ENCODE measurements at places on chromosomes 2 and 18. TPM values are rescaled to one million over a fixed set of nuclear protein-coding genes. Genes with fewer than 3 reads are reported as not detected.

DNA sequence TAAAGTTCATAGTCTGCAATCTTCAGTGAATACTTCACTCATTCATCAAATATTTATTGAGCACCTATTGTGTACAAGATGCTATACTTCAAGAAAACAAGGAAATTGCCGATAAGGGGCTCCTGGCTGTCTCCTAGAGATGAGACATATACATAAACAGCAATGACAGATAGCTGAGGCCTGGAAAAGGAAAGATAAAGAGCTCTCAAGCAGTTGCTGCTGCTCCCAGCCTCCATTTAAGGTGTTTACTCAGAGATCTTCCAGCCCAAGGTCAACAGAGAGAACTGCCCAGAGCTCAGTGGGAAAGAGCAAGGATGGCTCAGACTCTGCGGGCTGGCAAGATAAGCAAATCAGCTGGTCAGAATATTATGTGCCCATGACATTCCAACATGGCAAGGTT, 3.3 kb upstream of the SLC14A2 start:
- DNase-seq: no peak

DNA sequence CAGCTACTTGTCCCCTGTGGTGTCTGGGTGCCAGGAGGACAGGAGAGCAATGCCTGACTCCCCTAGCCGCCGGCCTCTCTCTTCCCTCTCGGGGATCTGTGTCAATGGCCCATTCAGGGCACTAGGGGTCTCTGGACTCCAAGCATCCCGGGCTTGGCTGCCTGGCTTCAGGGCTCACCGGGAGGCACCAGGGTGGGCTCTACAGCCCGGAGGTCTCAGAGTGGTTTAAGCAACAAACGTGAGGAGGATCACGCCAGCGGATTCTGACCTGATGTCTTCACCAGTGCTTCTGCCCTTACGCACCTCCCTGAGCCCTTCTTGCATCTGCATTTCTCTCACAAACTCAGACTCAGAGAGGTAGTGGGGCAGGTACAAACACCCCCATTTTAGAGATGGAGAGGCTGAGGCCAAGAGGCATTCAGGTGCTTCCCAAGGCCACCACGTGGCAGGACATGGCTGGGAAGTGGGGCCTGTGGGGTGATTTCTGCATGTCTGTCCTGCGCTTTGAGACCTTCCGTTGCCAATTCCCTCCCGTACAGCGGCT, 243.0 kb downstream of the CELF4 start:
- peak; percentile 24 for DNase-seq

DNA sequence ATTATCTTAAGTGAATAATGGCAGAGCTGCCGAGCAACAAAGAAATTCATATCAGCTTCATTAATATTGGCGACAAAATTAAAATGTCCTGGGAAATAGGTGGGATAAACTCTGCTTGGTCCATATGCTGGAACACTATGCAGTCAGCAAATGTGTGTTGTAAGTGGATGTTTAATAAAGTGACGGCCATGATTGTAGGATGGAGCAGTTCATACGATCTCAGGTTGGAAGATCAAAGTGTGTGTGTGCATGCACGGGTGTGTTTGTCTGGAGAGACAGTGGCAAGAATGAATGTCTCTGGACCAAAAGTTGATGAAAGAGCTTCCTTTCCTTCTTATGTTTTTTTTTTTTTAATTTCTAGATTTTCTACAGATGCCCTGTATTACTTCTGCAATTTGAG, 14.8 kb downstream of the TWIST2 start:
- no peak for DNase-seq

The GIGYF2 gene
- total RNA-seq: 45.0 TPM

- DNase-seq: peak; percentile 13
Observed at GRCh38 chr18:76875390-76876325, 53.3 kb downstream of the ZNF236 start.

- no peak for DNase-seq
Observed at GRCh38 chr2:40034801-40035200, 255.7 kb upstream of the THUMPD2 start.

The ERICH2 gene
- total RNA-seq: 0.53 TPM

- DNase-seq: peak; percentile 65
Observed at GRCh38 chr2:180980106-180980942, at the start of gene UBE2E3. TSS of gene UBE2E3 (plus strand) at chr2:180980605. CDS start at chr2:180982043, 1,438 bp downstream.

- no peak for DNase-seq
Observed at GRCh38 chr2:187446711-187447110, 1.3 kb downstream of the CALCRL start.

The ACVR1 gene
- total RNA-seq: 15.1 TPM

DNA sequence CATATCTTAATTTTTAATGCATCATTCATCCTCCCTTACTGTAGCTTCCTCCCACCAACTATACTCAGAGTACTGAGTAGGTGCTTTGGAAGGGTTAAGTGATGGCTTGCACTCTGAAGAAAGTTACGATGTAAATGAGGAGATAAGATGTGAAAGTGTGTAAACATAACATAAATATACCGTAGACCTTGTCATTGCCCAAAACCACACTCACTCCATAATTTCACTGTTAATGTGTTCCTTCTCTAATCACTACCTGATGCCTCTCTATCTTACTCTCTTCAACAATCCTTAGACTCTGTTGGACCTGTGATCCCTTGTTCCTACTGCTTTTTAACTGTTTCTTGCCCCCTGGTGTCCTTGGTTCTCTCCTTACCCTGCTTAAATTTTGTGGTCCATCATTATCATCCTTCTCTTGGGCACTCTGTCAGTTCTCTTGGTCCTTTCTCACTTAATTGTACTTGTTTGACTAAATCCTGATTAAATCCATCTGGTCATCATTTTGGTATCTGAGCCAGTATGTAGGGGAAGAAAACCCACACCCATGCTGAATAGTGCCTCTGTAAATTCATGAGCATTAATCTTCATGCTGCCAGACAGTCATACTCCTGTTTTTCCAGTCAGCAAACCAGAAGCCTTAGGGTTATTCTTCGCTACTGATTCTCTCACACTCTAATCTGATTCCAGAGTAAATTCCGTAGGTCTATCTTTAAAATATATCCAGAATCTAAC, 45.0 kb downstream of the PMS1 start:
- no peak for DNase-seq

- no peak for DNase-seq
Observed at GRCh38 chr2:240431661-240432424, 3.6 kb upstream of the GPC1 start.

DNA sequence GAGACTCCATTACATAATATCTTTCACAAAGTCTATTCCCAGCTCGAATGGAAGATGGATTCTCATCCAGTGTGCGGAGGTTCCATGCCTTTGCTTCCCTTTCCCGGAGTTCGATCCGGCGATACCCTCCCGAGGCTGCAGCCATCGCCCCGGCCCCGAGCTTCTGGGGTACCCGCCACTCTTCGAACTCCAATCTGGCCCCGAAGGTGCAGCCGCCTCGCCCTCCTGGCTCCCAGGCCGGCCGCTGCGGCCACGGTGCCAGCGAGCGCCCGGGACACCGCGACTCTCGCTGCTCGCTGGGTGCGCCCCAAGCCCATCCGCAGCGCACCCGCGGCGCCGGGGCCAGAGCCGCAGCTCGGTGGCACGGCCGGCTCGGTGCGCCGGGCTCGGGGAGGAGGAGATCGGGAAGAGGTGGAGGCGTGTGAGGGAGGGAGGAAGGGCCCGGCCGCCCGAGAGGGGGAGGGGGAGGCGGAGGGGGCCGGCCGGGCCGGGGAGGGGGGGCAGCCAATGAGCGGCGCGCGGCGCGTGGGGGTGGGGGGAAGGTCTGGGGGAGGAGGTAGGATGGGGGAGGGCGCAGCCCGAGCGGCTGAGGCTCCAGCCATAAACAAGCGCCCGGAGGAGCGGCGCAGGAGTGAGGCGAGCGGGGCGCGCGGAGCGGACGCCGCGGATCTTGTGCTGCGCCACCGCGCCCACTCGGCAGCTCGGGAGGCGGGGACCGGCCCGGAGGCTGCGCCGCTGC, at the start of gene CRIM1:
Gene CRIM1, plus strand, starts transcription at position 628 of the 739 bp plus-strand sequence. CDS start 515 bp downstream, outside the sequence.
- DNase-seq: peak; percentile 85

GRCh38 chr2:86335865-86336674, 1.4 kb downstream of the REEP1 start:
- no peak for DNase-seq

DNA sequence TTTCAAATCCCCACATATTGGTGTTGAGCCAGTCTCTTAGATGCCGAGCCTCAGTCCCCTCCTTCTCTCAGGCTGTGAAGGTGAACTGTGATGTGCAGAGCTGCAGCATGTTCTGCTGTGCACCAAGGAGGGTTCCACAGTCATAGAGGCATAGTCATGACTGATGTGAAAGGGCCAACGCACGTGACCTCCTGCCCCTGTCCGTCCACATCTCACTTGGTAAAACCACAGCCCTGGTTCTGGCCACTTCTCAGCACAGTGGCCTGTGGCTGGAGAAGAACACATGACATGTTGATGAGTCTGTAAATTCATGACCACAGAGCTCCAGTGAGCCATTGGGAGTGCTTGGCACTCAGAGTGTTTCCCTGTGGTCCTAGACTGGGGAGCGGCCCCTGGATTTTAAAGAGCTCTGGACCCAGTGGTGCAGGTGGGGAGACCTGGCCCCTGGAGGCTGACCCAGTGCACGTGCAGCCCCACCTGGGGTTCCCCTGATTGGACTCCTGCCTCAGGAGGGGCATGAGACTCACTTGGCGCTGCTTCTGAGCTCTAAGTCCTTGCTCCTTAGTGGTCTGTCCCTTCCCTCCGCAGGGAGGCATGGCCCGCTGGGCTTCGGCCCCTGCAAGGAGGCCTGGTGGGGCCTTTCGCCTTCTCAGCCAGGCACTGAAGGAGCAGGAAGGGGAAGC, 25.3 kb downstream of the INPP4A start:
- DNase-seq: no peak

DNA sequence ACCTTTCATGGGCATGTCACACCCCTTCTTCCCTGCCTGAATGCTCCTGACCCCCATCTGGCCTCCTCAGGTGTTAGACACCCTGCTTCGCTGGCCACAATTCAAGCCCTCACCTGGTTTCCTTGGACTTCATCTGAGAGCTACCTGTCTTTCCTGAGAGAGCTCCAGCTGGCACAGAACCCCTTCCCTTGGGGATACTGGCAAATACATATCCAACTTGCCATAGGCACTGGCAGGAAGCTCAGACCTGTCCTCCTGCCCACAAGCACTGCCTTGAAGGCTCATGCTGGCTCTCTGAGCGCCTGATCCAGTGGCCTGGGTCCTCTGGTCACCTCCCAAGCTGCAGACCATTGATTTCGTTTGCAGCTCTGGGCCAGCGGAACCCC, 74.1 kb upstream of the MAP4K3 start:
- no peak for DNase-seq

GRCh38 chr2:215973954-215974699, 39.2 kb downstream of the MREG start:
- DNase-seq: peak; percentile 27

DNA sequence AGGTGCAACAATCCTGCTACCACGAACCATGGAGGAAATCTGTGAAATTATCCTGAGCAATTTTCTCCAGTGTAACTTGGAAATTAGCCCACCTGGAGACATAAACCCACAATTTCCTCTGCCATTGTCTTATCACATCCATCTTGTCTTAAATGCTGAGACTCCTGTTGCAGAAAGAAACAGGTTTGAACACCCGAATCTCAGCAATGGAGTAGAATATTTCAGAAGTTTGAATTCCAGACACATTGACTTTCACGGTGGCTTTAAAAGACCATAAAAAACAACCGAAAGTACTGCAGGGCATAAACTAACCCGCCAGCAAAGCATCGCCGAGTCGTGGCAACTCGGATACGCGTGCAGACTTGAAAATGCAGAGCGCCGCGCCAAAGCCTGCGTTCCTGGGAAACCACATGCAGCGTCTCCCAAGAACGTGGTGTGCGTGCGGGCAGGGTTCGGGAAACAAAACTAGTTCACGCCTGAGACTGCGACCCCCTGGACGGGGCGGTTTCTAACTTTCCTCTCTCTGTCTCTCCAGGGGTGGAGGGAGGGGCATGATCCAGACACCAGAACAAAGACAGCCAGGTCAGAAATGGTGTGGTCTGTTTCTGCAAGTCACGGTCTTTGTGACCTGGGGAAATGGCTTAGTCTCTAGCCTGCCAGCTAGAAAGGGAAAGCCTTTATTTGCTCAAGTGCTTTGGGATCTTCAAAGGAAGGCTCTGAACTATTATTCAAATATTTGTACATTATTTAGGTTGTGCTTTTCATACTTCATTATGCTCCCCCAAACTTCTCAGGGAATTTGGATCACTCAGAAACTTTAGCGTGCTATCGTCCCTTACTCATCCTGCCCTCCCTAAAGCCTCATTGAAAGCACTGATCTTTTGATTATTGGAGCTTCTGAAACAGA, 26.9 kb upstream of the KCTD1 start:
- peak; percentile 33 for DNase-seq

- DNase-seq: no peak
Observed at GRCh38 chr2:169343202-169343601, 19.1 kb downstream of the LRP2 start.

GRCh38 chr18:3493501-3494244, 43.7 kb downstream of the TGIF1 start:
- no peak for DNase-seq

The KLF11 gene
- 18.7 TPM for total RNA-seq

The RAX gene
- total RNA-seq: not detected

DNA sequence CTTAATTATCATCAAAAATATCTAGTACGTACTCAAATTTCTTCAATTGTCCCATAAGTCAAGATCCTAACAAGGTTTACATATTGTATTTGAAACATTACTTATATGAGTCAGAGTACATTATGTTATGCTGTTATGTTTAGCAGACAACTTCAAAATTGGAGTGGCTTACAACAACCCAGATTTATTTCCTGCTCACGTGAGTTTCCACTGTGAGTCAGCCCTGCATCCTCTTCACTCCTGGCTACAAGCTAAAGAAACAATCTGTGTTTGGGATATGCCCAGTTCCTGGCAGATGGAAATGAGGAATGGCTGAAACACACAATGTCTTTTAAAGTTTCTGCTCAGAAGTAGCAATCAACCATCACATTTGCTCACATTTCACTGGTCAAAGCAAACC, 31.5 kb upstream of the TANC1 start:
- DNase-seq: peak; percentile 94

GRCh38 chr2:96527286-96528005, 9.1 kb upstream of the ARID5A start:
- DNase-seq: no peak

The MC2R gene
- total RNA-seq: not detected

DNA sequence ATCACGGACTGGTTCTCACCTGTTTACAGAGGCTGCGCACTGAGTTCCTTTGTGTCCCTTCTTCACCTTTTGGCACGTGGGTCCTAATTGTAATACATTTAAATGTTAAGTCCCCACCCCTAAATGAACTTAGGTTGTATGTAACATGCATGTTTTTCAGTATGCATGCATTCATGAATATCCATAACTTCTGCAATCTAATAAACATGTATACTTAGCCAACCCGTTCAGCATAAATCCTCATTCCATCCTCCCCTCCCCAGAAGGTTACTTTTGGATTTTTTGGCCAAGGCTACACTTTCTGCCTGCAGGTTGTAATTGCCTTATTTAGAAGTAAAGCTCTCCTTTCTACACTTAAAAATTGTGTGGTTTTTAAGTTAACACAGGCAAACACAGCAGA, 314.7 kb downstream of the SUCLG1 start:
- DNase-seq: no peak

- no peak for DNase-seq
Observed at GRCh38 chr2:136206613-136207012, 88.7 kb upstream of the CXCR4 start.

All from A172 (cell line).